ENCODE measurements at places on chromosomes 2 and 18.

- no peak for DNase-seq
These were observed 421.0 kb downstream of the LRATD1 start for GRCh38 chr2:15053542-15053941.

DNA sequence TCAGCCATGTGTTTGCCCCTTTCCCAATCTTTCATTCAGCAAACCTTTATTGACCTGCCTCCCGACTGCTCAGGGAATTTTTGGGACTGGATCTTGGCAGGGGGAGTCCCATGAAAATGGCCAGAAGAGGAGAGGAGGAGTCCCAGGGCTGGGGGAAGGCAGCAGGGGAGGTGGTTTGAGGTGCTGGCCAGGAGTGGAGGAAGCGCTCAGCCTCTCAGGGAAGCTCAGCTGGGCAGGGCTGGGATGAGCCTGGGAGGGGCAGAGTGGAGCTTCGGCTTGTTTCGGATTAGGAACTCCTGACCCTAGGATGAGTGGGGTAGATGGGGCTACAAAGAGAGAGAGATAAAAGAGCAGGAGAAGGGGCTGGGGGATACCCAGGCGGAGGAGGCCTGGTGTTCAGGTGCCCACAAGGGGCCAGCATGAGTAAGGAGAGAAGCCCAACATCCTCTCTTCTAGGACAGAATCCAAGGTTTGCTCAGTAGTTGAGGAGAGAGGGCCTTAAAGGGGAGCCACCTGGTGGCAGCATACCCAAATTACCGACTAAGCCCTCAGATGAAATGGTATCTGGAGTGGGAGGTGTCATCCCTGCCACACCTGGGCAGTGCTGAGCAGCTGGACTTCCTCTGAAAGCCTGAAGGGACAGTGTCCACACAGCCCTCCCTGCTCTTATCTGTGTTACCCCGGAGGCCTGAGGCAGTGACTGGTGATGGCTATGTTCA, 91.1 kb downstream of the INHBB start:
- DNase-seq, result no peak

DNA sequence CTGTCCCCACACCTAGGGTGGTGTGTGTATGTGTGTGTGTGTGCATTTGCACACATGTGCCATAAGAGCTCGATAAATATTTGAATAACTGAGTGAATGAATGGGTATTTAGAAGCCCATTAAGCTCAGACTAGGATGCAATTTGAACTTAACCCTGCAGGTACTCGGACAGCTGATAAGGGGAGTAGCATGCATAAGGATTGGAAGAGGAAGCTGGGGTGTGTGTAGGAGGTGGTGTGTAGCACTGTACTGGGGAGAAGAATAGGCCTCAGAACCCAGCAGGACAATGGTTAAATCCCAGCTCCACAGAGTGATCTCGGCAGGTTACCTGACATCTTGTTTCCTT, 1.8 kb upstream of the KCNF1 start:
- DNase-seq, result no peak

- no peak for DNase-seq
These were observed 144.3 kb downstream of the FMNL2 start for GRCh38 chr2:152479282-152479681.

GRCh38 chr18:2990956-2991640, 21.8 kb downstream of the LPIN2 start:
- no peak for DNase-seq

DNA sequence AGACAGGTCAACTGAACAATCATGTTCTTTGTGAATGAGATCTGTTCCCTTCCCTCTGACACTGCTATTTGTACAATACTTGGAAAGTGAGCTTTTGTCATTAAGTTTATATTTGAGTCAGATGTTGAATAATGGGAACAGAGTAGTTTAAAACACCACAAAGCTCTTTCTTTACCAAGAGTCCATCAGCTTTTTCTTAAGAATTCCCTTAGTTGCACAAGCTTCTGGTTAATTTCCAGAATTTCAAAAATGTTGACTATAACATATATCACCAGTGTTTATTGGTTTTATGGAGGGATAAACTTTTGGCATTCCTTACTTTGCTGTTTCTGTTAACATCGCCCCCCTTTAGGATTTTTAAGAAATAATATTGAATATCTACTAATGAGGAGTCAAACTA, 403.7 kb downstream of the CCDC85A start:
- DNase-seq, result no peak

GRCh38 chr2:161141033-161141432, 19.2 kb upstream of the TANK start:
- DNase-seq, result no peak

DNA sequence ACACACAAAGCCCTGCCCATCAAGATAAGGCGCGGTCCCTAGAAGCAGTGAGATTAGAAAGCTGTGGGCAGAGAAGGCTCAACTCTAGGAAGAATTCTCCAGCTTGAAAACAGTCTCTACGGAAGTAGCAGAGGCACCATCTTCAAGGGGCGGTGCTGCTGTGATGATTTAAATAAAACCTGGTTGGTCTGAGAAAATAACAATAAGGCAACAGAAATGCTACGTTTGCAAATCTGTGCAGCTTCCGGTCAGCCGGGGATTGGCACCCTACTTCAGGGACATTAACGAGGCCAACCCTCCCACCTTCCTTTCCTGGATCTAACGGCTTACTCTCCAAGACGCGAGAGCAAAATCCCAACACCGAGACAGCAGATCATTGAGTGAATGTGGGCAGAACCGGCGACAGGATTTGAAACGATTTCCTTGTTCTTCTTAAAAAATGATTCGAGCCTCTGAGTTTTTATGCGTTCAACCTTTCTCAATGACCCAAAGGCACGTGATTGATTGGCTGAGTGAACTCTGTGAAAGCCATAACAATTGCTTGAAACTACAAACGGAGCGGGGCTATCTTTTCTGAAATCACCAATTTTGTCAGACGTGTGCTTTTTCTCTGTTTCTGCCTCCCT, 93.7 kb upstream of the ZNF516 start:
- no peak for DNase-seq

- DNase-seq, result no peak
These were observed 56.5 kb upstream of the RAPH1 start for GRCh38 chr2:203591642-203592041.

GRCh38 chr2:231600619-231601355, 8.1 kb downstream of the TEX44 start:
- DNase-seq, result no peak

DNA sequence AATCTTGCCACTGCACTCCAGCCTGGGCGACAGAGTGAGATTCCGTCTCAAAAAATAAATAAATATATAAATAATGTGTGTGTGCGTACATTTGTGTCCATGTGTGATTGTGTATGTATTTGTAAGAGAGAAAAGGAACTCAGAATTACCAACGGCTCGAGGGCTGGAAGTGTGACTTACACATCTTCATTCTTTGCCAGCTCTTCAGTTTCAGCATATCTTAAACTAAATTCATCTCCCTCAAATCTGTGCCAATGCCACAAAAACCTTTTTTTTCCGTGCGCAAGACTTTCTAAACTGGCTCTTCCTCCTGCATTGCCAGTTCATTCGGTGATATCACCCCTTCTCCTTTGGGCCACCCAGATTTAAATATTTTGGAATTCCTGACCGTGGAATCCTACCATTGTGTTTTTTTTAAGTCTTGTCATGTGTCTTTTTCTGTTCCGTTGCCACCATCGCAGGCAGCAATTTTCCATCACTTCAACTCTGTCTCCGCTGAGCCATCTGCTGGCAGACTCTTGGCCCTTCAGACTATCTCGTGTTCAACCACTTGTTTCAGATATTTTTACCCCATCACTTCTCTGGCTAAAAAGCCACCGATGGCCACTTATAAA, 77.0 kb upstream of the ZNF532 start:
- no peak for DNase-seq

DNA sequence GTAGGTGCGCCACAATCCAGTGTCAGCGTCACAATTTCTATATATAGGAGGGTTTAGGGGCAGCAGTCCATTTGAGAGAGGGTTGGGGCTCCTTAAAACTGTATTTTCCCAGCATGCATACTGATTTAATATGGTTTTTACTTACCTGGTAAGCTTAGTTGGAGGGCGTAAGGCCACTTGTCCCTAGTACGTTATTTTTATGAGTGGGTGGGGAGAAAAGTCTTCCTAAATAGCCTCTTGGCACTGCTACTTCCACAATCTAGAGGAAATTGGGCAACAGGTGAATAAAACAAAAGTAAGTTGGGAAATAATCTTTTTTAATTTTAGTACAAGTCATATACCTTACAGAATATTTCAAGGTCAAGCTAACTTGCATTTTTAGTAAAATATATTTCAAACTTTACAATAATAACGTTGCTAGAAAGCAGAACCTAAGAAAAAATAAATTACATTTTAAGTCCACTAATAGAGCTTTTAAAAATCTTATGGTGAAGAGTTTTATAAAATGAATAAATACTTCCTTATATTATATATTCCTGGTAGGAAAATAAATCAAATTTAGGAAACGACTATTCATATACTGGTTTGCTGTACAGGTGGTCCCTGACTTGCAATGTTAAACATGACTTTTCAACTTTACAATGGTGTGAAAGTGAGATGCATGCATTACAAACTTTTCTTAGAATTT, 20.9 kb downstream of the DHRS9 start:
- no peak for DNase-seq

DNA sequence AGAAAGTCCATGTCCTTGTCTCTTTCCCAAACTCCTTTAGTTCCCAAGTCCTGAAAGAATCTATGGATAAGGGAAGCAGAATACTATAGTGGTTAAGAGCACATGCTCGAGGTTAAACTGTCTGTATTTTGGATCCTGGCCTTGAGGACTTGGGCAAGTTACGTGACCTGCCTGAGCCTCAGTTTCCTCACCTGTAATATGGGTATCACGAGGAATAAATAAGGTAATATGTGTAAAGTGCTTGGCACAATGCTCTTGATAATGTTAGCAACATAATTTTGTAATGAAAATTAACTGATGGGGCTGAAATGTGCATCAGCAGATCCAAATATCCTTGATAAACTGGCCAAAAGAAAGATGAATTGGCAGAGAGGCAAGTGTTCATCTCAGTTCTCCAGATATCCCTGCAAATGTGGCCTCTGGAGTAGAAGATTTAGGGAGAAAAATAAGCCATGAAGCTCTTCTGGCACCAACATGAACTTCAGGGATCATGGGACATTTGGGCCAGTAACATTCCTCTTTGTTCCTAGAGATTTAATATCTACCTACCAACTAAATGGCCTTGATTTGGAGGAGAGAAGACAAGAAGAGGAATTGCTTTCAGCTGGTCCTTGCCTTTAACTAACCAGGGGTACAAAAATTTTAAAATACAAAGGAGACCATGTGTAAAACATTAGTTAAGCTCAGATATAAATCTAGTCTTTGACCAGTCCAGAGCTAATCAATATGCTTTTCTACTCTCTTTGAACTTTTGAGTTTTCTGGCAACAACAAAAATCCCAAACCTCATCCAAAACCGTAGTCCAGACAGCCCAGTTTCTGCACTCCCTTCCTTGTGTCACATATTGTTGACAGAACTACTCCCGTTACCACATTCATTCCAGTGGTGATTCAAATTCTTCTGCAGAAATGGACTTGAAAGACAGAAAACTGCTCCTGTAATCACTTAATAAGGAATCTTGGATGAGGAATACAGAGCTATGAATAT, 52.7 kb upstream of the EML4 start:
- no peak for DNase-seq

DNA sequence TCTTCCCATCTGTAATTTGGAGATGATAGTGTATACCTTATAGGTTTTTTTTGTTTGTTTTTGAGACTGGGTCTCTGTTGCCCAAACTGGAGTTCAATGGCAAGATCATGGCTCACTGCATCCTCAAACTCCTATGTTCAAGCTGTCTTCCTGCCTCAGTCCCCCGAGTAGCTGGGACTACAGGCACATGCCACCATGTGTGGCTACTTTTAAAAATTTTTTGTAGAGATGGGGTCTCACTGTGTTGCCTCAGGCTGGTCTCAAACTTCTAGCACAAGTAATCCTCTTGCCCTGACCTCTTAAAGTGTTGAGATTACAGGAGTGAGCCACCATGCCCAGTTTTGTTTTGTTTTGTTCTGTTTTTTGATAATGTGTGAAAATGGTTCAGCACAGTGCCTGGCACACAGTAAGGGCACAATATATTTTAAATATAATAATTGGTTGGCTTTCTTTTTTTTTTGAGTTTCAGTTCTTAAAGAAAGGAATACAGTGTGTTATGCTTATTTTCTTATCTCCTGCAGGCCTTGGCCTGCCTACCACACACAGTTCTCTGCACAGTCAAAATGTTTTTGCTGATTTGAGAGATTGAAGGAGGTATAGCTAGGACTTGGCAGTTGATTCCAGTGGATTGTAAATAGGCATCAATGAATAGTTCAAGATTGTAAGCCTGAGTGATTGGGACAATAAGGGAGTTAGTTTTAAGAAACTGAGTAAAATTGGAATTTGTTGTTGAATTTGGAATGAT, 6.1 kb downstream of the ACTR3 start:
- DNase-seq, result no peak

- DNase-seq, result no peak
These were observed 6.0 kb upstream of the HOXD4 start for GRCh38 chr2:176145085-176145969.

GRCh38 chr2:145674705-145675104, 1154.8 kb upstream of the ZEB2 start:
- DNase-seq, result no peak

DNA sequence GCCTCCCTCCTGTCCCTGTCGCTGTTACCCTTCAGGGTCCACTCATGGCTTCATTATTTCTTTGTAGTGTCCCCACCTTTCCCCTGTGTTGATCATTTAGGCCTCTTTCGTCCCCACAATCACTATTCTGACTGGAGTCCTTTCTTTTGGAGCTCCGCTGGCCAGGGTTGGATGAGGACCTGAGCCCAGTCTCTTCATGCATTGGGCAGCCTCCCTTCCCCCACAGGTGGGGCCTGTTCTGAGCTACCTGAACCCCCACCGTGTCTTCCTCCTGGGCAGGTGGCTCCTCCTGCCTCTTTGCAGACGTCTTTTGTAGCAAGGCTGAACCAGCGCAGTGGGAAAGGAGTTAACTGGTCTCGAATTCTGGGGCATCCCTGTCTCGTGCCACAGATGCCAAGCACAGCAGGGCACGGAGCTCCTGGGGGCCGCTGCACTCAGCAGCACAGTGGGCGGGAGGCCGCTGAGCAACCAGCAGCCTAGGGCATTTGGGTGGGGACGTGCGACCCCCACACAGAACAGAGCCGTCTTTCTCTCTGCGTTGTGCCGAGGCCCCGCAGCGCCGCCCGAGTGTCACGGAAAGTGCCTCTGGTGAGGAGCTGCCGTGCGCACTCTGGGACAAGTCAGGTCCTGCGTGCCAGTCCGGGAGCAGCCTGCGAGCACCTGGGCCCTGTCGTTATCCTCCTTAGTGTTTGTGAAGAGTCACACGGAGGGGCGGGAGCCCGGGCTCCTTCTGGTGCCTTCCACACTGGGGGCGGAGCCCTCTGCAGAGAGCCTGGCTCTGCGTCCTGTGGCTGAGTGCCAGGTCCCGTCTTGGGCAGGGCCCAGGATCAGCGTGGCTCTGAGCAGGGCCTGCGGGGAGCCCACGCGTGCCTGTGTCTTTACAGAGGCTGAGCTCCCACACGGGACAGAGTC, 130.1 kb downstream of the NFATC1 start:
- DNase-seq, result no peak

- DNase-seq, result no peak
These were observed 1665.2 kb downstream of the SUCLG1 start for GRCh38 chr2:82793711-82794435.

- DNase-seq, result no peak
These were observed 200.6 kb downstream of the ZFP36L2 start for GRCh38 chr2:43025709-43026295.

Data from T-helper 9 cell (primary cell).